HS-5 (cell line): ENCODE measurements at places on chromosomes 5 and 9.

- DNase-seq = no peak
These were observed 89.3 kb downstream of the BASP1 start for GRCh38 chr5:17306726-17307091.

GRCh38 chr9:78297672-78297961, 692 bp downstream of the PSAT1 start:
- no peak for DNase-seq

DNA sequence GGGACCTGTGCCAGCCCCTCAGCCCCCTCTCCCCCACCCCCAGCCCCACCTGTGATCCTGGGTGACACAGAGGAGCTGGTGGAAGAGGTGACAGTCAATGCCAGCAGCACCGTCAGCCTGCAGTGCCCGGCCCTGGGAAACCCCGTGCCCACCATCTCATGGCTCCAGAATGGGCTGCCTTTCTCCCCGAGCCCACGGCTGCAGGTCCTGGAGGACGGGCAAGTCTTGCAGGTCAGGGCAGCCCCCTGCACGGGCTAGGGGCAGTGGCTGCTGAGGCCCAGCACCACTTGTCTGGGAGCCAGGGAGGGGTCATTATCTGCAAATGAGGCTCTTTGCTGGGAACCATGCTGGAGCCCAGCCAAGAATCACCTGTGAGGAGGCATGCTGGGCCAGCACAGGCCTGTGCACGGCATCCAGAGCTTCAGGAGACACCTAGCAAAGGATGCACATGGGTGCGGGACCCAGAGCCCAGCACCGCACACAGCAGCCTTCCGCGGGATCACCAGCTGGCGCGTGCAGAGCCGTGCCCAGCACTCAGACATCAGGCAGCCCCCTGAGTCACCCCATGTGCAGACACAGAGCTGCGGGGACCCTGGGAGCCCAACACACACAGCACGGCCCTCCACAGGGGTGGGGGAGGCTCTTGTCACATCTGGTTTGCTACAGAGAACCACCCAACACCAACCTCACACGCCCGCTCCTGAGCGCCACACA, 62.0 kb upstream of the ASS1 start:
- DNase-seq = no peak

- DNase-seq = no peak
These were observed 105.1 kb downstream of the PSD2 start for GRCh38 chr5:139900546-139901250.

DNA sequence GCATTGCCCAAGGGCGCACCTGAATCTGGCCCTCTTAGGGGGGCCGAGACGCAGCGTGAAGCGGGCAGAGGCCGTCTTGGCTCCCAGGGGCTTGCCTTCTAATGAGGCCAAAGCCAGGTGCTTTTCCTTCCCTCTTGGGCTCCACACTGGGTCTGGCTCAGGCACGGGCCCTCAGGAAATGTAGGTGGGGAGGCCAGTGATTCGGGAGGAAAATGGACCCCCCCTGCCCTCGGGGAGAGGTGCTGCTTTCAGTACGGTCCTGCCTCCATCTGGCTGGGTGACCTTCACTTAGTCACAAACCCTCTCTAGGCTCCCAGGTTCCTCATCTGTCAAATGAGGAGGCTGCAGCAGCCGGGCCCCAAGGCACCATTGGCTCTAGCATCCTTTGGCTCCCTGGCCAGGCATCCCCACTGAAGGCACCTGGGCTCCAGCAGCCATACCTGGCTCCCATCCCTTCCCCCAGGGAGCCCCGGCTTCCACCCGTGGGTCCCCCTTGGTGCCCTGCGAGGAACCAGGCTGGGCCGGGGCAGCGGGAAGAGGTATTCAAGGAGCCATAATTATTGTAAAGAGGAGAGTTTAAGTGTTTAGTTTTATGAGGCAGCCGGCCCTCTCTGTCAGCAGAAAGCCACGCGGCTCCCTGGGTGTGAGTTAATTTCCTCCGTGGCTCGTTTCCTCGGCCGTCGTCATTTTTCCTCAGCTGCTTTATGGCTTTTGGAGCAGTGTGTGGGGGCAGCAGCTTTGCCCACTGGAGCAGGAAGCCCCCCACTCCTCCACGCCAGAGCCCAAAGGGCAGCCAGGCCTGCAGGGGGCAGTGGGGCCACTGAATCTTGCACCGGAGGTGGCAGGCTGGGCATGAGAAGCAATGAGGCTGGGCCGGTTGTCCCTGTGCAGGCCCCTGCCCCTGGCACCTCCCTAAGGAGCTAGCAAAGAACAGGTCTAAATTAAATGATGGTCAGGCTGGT, 24.9 kb upstream of the UNC5A start:
- DNase-seq = no peak

- DNase-seq = peak; percentile 50
These were observed 1.4 kb downstream of the ZFR start for GRCh38 chr5:32443145-32443540.

GRCh38 chr9:21904776-21905175, 89.4 kb downstream of the CDKN2A start:
- no peak for DNase-seq

- peak; percentile 29 for DNase-seq
These were observed 11.3 kb upstream of the ACSL6 start for GRCh38 chr5:132022737-132023136.

GRCh38 chr9:79656169-79656568, 84.4 kb downstream of the TLE4 start:
- no peak for DNase-seq

- no peak for DNase-seq
These were observed 213.4 kb downstream of the GAS1 start for GRCh38 chr9:86733929-86734328.

DNA sequence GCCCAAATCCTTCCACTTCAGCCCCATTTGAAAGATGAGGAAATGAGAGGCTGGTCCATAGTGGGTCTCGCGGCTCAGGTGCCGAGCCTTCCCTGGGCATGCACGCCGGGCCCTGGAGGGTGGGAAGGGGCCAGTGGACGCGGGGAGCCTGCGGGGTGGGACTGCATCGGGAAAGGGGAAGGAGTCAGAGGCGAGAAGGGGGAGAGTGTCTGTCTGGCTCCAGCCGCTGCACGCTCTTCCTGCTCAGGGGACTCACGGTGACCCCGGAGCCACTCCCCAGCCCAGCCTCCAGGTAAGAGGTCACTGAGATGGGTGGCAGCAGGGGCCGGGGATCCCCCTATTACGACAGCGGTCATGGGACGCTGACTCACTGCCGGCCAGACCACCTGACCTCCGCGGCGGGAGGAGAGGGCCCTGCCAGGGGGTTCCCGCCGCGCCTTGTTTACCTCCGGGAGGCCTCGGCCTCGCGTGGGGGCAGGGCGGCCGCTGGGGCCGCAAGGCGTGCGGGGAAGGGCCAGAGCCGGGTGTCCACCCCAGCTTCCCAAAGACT, 1.9 kb upstream of the SQSTM1 start:
- DNase-seq = peak; percentile 76

- DNase-seq = no peak
These were observed 87.9 kb upstream of the POU5F2 start for GRCh38 chr5:93829346-93829745.

GRCh38 chr5:126947146-126948010, 83.0 kb downstream of the MARCHF3 start:
- no peak for DNase-seq

DNA sequence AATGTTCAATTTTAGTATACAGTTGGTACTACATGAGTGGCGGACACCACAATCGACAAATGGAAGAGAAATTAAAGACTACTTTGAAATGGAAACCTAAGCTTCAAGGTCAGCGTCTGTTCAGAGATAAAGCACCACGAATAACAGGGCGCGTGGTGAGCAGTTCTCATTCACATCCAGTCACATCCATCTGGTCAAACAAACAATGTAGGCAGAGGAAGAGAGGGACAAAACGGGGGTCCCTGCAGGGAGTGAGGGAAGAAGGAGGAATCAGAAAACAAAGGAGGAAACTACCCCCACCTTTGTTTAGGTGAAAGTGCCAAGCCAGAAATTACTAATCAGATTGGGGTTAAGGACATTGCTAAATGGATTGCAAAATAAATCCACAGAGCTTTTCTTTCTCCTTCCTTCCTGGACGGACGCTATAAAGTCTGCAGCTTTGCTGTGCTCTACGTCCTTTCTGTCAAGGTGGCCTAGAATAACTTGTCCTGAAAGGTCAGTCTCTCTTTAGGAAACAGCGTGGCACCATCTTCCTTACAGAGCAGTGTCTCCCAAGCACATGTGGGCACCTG, 138.6 kb downstream of the ENTREP1 start:
- DNase-seq = no peak

GRCh38 chr9:127281891-127282290, 17.3 kb downstream of the GARNL3 start:
- DNase-seq = no peak

DNA sequence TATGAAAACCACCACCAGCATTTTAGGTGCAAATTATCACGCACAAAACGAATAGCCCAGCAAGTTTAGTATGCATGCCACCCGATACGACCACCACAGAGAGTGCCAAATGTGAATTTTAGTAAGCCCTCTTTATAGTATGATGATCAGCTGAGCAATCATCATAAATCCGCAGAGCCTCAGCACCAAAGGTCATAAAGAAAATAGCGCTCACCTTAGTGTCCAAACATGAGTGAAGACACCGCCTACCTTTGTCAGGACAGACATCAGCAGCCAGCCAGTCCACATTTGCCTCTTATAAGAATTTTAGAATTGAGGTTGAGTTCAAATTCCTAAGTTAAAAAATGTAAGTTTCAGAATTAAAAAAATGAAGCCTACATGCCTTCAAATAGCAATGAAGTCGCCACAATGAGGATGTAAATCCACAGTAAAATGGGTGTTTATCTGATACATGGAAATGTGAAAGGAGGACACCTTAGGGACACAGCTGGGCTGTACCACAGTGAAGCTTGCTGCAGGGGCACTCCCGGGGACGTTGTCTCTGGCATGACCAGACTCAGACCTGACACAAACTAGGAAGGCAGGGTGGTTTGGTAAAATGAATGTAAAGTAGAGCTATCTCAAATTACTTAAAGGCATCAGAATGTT, 149.0 kb downstream of the AUH start:
- no peak for DNase-seq

DNA sequence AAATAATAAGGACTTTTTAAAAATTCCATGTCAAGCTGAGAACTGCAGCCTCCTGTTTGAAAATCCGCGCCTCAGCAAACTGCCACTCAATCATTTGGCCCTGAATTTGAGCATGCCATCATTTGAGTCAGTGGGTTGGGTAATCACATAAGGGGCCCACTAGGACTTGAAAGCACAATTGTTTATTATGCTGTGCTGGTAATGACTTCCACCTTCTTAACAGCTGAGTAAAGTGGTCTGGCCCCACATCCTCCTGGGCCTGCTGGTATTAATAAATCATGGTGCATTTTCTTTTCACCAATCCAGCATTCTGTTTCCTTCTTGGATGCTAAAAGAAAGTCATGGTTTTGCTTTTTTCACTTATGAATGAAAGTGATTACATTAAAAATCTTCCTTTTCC, 103.0 kb upstream of the CTSL start:
- DNase-seq = no peak

DNA sequence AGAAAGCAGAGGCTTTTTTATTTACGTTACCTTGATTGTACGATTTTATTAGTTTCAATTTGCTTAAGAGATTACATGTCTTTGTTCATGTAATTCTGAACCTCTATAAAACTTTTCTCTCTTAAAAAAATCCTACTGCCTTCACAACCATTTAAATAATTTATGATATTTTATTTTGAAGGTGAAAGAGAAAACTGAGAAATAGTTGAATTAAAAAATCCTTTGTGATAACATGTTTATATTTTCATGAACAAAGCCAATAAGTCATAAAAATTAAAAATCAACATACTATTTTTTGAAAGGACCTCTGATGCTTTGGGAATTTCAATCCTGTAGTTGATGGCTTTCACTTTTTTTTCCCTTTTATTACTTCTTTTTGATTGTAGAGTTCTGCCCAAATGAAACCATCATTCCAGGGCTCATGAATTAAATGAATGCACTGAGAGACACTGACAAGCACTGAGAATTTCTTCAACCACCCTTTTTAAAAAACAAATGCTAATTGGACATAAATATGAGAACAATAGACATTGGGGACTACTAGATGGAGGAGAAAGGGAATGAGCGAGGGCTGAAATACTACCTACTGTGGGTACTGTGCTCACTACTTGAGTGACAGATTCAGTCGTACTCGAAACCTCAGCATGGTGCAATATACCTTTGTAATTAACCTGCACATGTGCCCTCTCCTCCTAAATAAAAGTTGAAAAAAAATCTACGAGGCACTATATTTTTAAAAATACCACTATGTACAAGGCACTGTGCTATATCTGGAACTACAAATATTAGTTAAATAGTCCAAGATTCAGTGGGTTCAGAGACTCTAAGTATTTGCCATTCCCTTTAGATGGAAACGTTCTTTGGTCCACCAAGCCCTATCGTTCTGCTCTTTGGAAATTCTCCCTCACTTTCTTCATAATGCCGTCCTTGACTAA, 5.9 kb downstream of the CDKN2A start:
- no peak for DNase-seq

DNA sequence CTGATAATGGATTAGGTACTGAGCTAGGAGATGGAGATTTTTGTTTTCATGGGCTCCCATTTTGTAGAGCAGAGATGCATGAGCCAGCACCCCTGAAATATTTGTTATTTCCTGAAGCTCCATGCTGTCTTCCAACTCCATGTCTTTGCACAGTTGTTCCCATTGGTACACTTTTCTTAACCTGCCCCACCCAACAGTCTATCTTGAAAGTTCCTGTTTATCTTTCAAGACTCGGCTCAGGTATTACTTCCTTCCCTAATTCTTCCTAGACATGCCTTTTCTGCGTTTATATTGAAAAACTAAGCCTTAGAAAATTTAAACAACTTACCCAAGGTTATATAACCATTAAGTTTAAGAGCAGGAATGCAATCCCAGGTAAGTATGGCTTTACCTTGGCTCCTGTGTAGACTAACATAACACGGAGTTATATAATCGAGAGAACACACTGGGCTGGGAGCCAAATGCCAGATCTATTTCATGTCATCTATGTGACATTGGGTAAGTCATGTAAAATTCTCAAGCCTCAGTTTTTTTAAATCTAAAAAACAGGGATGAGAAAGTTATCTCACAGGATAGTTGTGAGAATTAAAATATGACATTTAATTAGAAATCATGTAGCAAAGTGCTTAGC, 67.4 kb downstream of the LIX1 start:
- no peak for DNase-seq

DNA sequence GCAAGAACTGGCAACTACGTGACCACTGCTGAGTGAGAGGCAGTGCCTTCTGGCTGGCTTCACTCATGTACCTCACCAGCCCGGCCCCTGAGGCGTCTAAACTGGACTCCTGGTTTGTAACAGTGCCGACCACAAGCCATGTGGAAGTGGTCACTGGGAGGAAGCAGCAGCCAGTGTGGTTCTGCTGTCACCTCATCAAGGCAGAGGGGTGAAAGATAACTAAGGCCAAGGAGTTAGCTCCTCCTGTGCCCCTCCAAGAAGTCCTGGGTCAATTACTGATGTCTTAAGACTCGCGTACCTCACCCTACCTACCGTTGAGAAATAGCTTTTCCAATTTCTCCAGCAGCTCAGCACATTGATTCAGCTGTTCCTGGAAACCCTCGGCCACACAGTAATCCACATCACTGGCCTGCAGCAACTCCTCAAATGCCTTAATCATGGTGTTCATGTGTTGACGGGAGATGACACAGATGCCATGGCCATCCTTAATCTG, 142.9 kb downstream of the CDK5RAP2 start:
- DNase-seq = no peak

- no peak for DNase-seq
These were observed at the start of gene CARD19 for GRCh38 chr9:93096131-93096802. TSS of gene CARD19 (plus strand) at chr9:93096217. CDS start at chr9:93096346, 129 bp downstream.
